ENCODE measurements at places on chromosomes 2 and 18.

DNA sequence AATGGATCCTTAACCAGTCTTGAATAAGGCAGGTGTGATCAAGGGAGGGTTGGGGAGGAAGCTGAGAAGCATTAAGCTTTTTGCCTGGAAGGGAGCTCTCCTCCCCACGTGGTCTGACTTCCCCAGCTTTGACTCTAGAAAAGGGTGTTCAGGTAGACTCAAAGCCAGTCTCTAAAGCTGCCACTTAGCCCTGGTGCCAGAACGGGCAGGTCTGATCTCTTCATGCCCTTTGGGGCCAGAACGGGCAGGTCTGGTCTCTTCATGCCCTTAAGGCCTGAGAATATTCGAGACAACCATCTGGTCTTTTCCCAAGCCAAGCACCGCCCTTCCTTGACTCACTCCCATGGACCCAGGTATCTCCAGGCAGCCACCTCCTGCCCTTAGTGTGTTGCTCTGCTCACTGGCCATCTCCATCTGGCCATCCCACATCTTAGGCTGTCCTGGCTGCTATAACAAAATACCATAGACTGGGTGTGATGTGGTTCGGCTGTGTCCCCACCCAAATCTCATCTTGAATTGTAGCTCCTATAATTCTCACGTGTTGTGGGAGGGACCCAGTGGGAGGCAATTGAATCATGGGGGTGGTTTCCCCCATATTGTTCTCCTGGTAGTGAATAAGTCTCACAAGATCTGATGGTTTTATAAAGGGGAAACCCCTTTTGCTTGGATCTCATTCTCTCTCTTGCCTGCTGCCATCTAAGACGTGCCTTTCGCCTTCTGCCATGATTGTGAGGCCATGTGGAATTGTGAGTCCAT lies 59.4 kb downstream of the SNORC start:
- no peak for DNase-seq

- DNase-seq: no peak
Observed at GRCh38 chr2:5686536-5686935, 5.6 kb upstream of the SOX11 start.

- DNase-seq: no peak
Observed at GRCh38 chr2:153474407-153474806, 4.2 kb downstream of the RPRM start.

GRCh38 chr2:146295080-146295670 lies 1549.7 kb upstream of the ACVR2A start:
- DNase-seq: no peak

GRCh38 chr2:177273408-177273807 lies 8.9 kb upstream of the NFE2L2 start:
- no peak for DNase-seq

DNA sequence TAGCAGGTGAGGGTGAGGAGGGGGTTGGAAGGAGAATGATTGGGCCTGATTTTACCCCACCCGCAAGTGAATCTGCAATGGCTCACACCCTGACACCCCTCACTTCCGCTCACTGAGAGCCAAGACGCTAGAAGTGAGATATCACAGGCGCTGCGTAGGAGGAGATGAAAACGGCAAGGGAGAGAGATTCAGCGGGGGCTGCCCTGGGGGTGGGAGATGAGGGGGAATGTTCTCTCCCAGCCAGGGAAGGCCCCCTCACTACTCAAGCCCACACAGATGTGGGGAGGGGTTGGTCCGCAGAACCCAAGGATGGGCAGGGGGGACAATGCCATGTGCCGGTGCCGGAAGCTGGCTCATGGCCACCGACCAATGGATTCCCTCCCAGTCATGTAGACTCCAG lies 32.9 kb downstream of the LOXHD1 start:
- DNase-seq: peak; percentile 3

GRCh38 chr2:237886685-237887481 lies 27.5 kb downstream of the RAMP1 start:
- DNase-seq: no peak

GRCh38 chr2:16271231-16271896 lies 331.0 kb downstream of the MYCN start:
- DNase-seq: no peak
